Right renal cortex interstitium (tissue), 3 donors: ENCODE measurements at places on chromosomes 3 and 15.
A peak's percentile ranks its signal among the peaks of the same experiment; 100 is the strongest.

- DNase-seq: no peak
Observed at GRCh38 chr15:57697588-57697987, 8.9 kb upstream of the POLR2M start.

- no peak for DNase-seq
Observed at GRCh38 chr3:103511891-103512290, 1077.1 kb downstream of the ZPLD1 start.

DNA sequence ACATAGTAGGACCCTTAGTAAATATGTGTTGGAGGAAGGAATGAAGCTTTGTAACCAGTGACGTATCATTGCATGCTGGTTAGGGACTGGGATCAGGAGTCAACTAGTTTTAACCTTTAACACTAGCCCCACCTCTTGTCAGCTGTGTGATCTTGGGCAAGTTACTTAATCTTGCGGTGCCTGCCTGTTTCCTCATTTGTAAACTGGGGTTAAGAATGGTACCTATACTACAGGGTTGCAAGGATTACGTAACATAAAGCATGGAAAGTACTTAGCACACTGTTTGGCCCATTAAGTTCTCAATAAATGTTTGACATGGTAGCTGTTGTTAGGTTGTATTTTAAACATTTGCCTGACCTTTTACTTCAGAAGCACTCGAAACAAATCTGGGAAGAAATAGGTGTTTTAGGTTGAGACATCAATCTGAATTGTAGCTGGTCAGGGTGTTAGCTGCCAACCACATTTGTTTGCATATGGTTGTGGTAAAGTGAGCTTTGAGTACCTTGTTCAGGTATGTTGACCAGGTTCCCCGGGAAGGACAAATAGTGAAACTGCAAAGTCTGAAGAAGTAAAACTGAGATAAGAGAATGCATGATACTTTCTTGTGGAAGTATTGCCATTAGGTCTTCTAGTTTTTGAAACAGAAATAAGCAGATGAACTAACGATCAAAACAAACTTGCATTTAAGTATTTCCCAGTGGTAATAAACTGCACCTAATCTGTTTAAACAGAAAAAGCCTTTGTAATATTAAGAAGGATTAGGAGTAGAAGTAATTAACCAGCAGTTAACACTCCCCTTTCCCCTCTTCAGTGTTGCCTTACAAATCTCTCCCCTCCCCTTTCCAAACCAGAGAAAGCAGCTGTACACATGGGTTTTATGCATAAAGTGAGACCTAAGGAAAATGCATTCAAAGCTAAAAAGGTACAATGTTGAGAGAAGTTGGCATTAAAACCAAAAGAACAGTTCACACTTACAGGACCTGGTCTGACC lies 25.8 kb upstream of the SCAANT1 start:
- no peak for DNase-seq

DNA sequence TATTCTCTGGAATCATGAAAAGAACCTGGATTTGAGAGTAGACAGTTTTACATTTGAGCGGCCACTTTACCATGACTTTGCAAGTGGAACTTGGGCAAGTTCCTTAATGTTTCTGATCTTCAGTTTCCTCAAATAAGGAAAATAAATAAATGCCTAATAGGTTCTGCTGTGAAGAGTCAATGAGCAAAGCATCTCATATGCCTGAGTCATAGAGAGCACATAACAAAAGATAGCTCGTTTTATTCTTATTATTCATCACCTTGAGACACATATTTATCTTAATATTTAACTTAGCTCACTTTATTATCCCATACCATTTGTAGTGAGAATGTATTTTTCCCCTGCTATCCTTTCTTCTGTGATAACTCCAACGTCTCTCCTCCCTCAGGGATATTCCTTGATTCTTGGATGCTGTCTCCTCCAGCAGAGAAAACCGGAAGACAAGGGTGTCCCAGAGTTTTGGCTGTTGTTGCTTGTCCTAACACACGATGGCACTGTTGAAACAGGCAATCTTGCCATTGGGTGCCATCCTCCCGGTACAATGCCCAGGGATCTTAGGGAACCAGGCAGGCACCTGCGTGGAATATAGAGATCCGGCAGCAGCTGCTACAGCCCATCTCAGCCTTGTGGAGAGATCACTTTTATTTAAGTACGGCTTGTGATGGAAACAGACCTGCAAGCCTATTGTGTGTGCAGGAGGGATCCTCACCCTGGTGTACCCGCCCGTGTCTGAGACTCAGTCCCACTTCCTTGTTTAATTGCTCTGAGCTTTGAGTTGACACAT lies 33.3 kb upstream of the VPS33B start:
- DNase-seq: peak; percentile 40

DNA sequence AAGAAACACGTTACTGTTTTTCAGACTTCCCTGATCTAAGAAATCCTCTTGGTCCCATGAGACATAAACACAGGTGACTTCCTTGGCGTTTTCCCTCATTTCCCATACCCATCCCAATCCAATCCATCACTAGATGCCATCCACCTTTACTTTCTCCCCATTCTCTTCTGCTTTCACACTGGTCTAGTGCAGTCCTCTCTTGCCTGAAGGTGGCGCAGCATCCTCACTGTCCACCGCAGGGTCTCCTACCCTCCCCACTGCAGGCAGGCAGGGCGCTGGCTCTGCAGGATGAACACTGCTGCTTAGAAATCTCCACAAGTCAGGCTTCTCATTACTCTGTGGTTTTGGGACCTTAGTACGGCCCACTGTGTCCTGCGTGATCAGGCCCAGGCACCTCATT lies 58.2 kb downstream of the RAB7A start:
- DNase-seq: no peak

- no peak for DNase-seq
Observed at GRCh38 chr3:128307781-128308469, 154.6 kb downstream of the EEFSEC start.

GRCh38 chr15:86840996-86841395 lies 761.3 kb downstream of the AGBL1 start:
- no peak for DNase-seq
